GM19239 (cell line): ENCODE measurements at places on chromosomes 12 and 14.

GRCh38 chr12:104630230-104630670 is 173.5 kb downstream of the CHST11 start:
- no peak for DNase-seq

DNA sequence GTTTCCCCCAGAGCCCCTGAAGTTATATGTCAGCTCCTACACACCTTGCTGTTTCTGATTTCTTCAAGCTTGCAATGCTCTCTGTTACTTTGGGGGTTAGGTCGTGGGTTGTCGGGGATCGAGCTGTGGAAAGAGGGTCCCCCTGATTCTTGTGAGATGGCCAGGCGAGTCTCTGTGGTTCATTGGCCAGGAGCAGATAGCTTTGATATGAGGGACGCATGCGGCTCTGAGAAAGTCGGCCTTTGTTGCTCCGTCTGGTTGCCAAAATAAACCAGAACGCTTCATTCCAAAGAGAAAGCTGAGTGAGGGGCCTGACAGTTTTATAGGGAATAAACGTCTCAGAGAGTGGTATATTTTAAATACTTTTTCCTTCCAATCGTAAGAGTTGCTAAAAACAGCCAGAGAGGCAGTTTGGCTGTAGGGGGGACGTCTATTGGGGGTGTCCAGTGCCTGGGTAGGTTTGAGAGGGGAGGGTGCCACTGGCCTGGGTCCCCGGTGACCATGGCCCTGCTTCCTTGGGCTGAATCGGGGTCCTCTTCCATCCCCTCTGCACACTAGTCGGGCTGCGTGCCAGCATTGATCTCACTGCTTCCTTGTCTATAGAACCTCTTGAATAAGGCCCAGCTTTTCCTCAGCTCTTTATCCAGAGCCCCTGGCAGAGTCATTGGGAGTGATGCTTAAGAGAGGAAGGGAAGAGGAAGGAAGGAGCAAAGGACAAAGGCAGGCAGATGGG is 18.9 kb downstream of the CCND2 start:
- no peak for DNase-seq

- DNase-seq = no peak
Observed at GRCh38 chr14:80388980-80389711, 177.8 kb upstream of the DIO2 start.

DNA sequence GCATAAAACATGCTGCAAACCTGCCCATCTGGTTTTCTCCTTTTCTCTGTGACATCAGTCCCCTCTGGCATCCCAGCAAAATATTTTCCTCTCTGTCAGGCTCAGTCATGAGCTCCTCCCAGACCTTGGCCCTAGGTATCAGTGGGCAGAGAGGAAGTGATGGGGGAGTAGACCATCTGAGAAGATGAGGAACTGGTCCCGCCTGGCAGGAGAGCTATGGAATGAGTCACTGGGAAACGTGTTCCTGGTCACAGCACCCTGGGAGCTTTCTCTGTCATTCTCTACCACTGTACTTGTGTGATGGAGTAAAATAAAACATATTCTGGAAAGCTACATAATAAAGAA is 5.0 kb upstream of the SRSF9 start:
- DNase-seq = no peak

DNA sequence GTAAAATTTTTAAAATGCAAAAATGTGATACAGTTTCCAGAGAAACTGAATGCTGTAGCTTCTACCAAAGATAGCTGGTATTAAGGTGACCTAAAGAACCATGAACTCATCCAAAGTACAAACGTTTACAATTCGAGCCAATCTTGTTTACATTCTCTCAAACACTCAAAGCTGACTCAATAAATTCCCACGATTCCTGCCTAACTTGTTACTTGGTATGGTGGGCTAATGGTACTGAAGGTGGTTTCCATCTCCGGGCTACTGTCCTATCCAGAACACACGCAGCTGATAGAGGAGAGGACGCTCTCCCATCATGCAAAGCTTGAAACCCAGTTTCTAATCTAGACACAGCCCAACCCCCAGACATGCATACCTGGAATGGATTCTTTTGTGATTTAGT is 31.5 kb downstream of the RAD9B start:
- no peak for DNase-seq

DNA sequence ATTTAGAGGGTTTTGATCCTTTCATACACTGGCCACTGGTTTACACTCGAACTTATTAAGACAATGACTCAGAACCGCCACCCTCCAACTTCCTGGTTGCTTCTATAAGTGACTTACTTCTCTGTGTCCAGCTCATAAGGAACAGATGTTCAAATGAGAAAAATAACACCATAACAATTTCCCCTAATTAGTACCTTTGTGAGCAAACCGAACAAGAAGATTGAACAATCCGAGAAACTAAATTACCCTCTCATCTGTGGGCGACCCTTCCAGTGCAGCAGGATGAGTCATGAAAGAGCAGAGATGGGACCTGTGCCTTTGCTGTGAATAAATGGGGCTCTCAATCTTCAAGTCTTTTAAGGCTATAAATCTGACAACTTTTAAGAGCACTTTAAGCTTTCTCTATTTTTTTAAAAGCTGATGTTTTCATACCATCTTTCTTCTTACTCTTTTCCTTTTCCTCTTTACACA is 146.8 kb upstream of the RASSF8 start:
- no peak for DNase-seq

GRCh38 chr14:22375321-22375930 is 213.6 kb downstream of the DAD1 start:
- DNase-seq = no peak

DNA sequence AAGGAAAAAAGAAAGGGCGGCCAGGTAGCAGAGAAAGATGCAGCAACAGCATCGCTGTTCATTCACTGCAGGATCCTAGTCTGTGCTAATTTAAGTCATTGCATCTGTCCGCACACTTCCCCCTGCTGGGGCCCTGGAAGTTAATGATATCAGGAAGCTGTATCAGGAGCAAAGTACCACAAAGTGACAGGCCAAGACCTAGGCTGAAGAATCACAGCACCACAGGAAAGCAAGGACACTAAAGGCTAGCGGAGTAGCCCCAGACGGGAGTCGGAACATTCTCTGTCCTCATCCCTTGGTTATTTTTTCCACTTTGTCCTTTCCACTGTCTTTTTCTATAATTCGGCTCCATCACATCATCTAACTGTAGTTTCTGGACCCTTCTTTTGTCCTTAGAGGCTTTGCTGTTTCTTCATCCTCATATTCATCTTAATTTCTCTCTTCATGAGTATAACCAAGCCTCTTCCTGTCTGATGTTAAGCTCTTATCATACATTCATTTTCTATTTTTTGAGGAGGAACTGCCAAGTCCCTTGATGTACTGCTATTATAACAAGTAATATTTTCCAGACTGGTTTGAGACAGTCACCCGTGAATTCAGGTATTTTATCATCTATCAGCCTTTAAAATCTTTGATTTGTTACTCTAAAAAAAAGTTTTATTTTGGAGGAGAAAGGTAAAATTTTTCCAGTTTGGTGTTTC is 28.3 kb downstream of the DUSP16 start:
- no peak for DNase-seq

DNA sequence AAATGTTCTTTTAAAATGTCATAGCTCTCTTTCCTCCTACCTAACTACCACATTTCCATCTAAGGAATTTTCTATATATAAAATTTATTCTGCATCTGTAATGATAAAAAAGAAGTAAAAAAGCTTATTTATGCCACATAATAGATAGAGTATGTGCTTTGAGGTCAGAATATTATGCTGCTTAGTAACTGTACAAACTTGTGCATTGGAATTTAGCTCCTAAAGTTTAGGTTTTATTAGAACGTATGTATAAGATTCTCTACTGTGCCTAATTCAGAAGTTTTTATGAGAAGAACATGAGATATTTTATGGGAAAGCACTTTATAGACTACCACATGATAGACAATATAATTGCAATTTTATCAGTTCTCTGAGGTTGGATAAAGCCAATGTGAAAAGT is 384.6 kb downstream of the SLC16A7 start:
- DNase-seq = no peak

DNA sequence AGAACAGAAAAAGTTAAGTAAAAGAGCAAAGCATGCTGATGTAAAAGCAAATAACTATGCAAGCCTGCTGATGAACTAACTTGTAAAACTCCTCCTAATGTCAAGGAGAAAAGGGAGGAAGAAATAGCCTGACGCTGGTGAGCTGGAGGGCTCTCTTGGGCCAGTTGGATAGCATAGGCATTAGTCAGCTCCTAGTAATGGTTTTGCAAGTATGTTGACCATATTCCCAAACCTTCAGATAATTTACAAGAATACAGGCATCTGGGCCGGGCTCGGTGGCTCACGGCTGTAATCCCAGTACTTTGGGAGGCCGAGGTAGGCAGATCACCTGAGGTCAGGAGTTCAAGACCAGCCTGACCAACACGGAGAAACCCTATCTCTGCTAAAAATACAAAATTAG is 871.4 kb downstream of the C12orf50 start:
- no peak for DNase-seq

GRCh38 chr12:50297027-50297426 is 13.7 kb upstream of the LIMA1 start:
- DNase-seq = no peak

GRCh38 chr12:131990066-131990979 is 40.6 kb downstream of the EP400 start:
- no peak for DNase-seq

GRCh38 chr14:73943083-73943482 is 6.8 kb downstream of the FAM161B start:
- DNase-seq = no peak

DNA sequence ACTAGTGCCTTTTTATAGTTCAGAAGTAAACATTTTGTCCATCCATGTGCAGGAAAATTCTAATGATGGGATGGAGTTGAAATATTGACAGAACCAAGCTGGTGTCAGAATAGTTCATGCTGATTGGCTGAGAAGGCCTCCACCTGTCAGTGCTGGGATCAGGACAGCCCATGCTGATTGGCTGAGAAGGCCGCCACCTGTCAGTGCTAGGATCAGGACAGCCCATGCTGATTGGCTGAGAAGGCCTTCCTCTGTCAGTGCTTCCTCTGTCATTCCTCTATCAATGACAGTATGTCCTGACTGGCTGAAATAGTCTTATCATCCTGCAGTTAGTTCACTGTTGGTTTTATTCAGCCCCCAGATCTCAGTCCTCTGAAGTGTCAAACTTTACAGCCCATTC is 95.7 kb downstream of the PPP2R5C start:
- no peak for DNase-seq

DNA sequence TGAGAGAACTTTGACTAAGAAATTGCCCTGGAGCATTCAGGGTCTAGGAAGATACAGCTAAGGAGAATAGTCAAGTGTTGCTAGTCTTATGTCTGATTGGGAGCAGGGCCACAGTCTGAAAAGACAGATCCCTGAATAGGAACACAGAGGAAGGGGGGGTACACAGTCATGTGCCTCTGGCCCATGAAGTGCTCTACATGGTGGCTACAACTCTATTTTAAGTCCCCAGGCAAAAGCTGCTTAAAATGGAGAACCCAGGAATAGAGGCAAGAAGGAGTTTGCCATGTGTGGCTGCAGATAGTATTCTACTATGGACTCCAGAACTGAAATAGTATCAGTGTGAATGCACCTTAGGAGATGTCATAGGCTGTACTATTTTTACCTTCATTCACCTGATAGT is 118.0 kb upstream of the NPAS3 start:
- DNase-seq = no peak

GRCh38 chr12:99386907-99387306 is 260.6 kb upstream of the GARIN6 start:
- no peak for DNase-seq

DNA sequence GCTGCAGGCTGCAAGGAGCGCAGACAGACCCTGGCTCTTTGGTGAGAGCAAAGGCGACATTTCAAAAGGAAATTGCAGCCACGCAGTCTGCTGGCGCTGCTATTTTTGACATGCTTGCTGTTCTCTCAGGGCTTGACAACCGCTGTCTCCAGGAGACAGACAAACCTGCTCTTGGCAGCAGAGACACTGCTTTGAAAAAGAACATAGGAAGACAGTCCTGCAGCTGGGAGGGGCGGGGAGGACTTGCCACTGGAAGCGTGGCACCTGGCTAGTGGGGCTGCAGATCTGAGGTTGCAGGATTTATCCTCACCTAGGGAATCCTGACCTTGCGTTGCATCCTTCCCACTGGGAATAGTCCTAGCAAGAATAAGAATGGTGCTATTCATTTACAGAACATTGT is 91.8 kb upstream of the KCNA1 start:
- no peak for DNase-seq

DNA sequence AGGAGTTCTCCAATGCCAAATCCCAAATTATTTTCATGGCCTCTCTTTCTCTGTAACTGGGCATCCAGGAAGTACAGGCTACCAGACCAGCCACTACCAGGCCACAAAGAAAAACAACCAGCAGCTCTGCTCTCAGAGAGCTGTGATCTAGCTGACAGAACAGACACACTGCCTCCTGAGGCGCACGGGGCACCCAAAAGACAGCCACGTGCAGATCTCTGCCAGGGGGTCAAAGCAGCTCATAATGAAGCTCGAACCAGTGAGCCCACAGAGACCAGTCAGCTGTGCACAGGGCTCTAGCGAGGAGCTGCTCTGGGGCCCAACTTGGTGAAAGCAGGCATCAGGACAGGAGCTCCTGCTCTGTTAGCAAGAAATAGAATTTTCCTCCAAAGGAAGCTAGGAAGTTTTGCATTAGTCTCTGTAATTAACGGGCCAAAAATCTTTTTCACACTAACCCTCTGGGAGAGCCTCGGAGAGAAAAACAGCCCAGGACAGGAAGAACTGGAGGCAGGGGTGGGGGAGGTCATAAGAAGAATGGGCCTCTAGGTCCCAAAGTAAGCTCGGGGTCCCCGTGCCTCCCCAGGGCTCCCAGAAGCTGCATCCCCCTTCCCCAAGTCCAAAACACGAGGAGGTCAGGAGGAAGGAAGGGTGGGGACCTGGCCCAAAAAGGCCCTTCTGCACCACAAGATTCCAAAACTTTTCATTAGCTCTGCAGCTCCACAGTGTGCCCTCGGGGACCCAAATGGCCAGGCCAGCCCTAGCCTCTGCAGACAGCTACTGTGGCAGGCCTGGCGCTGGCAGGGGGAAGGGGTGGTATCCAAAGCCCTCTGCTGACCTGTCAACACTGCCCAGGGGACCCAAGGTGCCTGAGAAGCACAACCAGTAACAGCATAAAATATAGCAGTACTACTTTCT is 30.2 kb downstream of the ACTN1 start:
- no peak for DNase-seq

GRCh38 chr12:89856431-89856830 is 147.8 kb upstream of the ATP2B1 start:
- DNase-seq = peak; percentile 9

DNA sequence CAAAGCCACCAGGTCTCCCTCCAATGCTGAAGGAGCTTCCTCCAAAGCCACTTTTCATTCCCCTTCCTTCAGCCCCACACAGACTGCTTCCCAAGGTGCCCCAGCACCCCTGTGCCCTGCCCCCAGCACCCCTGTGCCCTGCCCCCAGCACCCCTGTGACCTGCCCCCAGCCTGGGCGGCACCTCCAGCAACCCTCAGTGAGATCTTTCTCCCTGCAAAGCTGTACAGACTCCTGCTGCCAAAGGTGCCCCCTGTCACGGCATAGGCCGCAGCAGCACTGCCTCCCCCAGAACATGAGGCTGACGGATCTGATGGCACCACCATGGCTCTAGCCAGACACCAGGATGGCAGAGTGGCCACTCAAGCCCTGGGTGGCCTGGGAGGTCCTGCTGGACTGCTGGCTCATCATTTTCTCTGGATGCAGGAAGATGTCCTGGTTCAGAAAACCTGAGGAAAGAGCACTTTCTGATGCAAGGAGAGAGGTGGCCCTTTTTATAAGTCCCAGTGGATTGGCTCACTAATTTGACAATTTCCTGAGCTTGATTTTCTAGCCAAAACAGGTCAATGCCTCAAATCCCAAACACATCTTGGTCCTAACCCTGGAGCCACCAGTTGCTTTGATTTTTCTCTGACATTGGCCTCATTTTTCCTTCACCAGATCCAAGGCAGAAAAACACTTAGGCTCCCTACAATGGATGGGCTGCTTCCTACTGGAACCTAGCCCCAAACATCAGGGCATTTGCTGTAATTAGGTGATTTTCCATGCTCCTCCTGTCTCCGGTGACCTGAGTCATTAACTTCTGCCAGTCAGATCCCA is 32.7 kb upstream of the KRT77 start:
- no peak for DNase-seq
